ENCODE measurements at places on chromosomes 1 and 21.

DNA sequence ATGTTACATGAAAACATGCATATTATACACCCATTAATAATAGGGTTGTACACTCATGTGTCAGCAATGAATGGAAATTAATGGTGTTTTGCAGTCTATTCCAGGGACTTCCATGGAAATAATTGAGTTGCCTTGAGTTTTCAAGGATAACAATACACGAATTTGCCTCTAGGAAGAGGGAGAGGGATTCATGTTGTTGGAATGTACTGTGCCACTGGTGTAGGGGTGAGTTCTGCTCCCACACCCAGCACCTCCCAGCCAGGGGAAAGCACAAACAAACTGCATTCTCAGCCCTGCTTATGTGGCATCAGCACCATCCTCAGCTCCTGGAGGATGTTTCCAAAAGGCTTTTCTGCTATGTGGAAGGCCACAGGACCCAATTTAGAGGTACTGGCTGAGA lies 57.8 kb downstream of the BCAR3 start:
- no peak for DNase-seq

DNA sequence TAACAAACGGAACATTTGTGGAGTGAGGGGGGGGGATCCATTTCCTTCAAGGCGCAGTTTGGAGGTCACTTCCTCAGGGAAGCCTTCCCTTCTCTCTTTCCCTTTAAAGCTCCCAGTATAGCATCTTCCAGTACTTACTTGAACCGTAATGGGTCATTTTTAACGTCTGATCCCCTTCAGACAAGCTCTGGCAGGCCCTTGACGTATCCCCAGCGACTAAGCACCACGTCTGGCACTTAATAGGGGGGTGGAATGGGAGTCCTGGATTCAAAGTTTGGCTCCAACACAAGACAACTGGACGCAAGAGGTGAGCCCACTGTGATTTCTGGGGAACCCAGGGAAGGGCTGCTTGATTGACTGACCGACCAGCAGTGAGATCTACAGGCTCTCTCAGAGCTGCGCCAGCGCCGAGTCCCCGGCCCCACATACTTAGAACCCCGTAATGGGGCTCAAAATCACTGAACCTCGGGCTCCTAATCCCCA lies 441 bp downstream of the YARS1 start:
- DNase-seq: no peak

GRCh38 chr1:77218477-77219165 lies 609 bp downstream of the PIGK start:
- no peak for DNase-seq

GRCh38 chr1:206685769-206686477 lies 1.2 kb downstream of the MAPKAPK2 start:
- peak; percentile 34 for DNase-seq

- no peak for DNase-seq
Measured at GRCh38 chr1:92985101-92985500, 23.8 kb upstream of the DIPK1A start.
